Activated naive CD4-positive, alpha-beta T cell treated with anti-CD3 and anti-CD28 coated beads for 36 hours (primary cell): ENCODE measurements at places on chromosomes 4 and X. TPM values are rescaled to one million over a fixed set of nuclear protein-coding genes. Genes with fewer than 3 reads are reported as not detected.

DNA sequence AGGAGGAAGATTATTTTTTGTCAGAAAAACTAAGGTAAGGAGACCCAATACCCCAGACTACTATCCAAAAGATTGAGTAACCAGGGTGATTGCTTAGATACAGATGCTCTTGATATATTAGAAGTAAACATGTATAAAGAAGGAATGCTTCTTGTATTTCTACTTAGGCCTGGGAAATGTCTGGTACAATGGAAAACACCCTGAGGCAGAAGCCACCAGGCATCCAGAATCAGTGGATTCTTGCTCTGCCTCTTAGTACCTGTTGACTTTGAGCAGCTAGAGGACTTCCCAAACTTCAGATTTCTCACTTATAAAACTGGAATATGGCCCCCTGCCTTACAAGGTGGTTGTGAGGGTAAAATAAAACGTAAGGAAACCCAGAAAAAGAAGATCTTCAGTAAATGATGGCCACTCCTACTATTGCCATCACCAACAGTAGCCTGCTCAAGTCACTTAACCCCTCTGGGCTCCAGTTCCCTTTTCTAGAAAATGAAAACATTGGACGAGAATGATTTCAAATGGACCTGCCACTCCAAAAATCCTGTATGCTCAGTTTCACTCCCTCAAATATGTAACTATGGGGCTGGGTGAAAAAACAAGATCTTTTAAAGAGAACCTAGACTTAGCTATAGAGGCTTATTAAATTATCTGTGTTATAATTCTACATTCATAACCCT lies 56.6 kb downstream of the AMELX start:
- no peak for DNase-seq
- no peak overlapping the region for H3K4me3 ChIP-seq
- no peak overlapping the region for H3K27ac ChIP-seq
- no peaks in the 10 kb centered on the region for H3K27me3 ChIP-seq

DNA sequence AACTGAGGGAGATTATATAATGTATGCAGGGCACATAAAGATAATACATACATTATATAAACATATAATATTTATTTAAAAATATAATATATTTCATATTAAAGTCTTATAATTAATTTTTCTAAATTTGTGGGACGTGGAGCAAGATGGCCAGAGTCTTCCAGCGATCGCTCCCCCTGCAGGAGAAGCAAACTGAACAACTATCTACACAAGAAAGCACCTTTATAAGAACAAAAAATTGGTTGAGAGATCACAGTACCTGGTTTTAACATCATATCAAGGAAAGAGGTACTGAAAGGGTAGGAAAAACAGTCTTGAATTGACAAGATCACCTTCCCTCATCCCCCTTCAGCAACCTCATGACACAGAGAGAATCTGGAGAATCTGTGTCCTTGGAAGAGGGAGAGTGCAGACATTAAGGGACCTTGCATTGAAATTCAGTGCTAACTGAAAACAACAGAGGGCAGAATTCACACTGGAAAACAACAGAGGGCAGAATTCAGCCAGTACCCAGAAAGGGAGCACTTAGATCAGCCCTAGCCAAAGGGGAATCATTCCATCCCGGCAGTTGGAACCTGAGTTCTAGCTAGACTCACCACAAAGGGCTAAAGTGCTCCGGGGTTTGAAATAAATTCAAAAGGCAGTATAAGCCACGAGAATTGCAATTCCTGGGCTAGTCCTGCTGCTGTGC lies 262.5 kb upstream of the NDST3 start:
- no peaks in the 10 kb centered on the region for H3K27me3 ChIP-seq
- no peaks in the 10 kb centered on the region for H3K4me1 ChIP-seq
- no peak overlapping the region for H3K27ac ChIP-seq
- no peaks in the 10 kb centered on the region for H3K36me3 ChIP-seq
- H3K4me3 ChIP-seq: no peak overlapping the region

GRCh38 chrX:154304846-154305245 lies 9.3 kb downstream of the TKTL1 start:
- H3K27ac ChIP-seq: no peak overlapping the region
- peaks cover 14% of the 10 kb centered on the region for H3K4me1 ChIP-seq
- DNase-seq: no peak
- no peaks in the 10 kb centered on the region for H3K36me3 ChIP-seq

DNA sequence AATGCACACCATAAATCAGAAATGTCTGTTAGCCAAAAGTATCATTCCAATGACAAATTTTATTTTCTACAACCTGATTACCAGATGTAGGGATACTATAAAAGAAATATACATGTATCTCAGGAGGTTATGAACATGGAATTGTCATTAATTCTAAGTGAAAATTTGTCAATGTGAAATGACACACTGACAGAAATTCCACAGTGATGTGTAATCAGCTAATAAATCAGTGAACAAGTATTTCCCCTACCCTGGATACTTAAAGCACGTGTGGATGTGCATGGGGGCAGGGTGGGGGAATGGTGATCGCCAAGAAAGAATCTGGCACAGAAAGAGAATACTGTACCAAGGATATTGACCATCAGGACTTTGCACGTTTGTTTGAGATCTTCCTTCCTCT lies 123.6 kb downstream of the SH3RF1 start:
- H3K36me3 ChIP-seq: no peaks in the 10 kb centered on the region
- no peak for DNase-seq
- H3K4me3 ChIP-seq: no peak overlapping the region
- H3K4me1 ChIP-seq: no peaks in the 10 kb centered on the region

- peak within 1 kb of the TSS; percentile 98 for H3K4me3 ChIP-seq
- H3K36me3 ChIP-seq: peaks cover 15% of the 10 kb centered on the region
- H3K4me1 ChIP-seq: peaks cover 34% of the 10 kb centered on the region
- DNase-seq: peak; percentile 97
- H3K27me3 ChIP-seq: no peaks in the 10 kb centered on the region
Measured at GRCh38 chr4:70839589-70840093, at the start of gene GRSF1. Gene GRSF1 (minus strand): TSS chr4:70839890. CDS start chr4:70839827, 63 bp downstream.

DNA sequence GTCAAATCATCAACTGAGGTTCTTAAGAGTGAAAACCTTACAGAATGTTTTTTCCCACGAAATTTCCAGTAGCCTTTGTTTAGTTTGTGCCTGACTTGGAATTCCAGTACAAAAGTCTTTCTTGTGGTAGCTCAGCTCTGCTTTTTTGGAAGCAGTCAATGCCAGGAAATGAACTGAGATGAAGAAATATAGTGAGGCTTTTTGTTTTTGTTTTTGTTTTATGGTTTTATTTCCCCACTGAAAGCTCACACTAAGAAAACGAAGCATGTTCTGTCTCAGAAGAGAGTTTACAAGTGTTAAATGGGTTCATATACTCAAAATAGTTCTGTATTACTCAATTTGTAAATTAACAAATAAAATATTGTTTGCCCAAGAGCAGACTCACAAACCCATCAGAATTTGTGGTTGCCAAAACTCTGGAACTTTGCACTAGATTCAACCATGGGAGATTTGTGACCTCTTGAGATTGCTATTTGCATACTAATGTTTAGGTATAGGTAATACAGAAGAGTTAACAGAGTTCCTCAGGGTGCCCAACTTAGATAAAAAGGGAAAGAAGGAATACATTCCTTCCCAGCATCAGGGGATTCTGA lies 1060.8 kb downstream of the FAT4 start:
- no peak overlapping the region for H3K27ac ChIP-seq
- no peaks in the 10 kb centered on the region for H3K27me3 ChIP-seq
- DNase-seq: no peak
- H3K4me3 ChIP-seq: no peak overlapping the region
- H3K4me1 ChIP-seq: no peaks in the 10 kb centered on the region

DNA sequence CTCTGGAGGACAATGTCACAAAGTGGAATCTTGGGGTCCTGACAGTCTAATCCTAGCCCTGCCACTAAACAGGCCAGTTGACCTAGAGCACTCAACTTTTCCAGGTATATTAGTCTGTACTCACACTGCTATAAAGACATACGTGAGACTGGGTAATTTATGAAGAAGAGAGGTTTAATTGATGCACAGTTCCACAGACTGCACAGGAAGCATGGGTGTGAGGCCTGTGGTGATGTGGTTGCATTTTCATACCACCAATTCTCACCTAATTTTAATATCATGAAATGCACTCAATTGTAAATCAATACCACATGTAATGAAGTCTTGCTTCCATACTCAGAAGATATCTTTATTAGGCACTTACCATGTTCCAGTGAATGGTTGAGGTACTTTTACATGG lies 192.0 kb downstream of the HS6ST2 start:
- H3K27ac ChIP-seq: no peak overlapping the region
- no peaks in the 10 kb centered on the region for H3K27me3 ChIP-seq
- no peaks in the 10 kb centered on the region for H3K4me1 ChIP-seq
- DNase-seq: no peak
- H3K36me3 ChIP-seq: no peaks in the 10 kb centered on the region

DNA sequence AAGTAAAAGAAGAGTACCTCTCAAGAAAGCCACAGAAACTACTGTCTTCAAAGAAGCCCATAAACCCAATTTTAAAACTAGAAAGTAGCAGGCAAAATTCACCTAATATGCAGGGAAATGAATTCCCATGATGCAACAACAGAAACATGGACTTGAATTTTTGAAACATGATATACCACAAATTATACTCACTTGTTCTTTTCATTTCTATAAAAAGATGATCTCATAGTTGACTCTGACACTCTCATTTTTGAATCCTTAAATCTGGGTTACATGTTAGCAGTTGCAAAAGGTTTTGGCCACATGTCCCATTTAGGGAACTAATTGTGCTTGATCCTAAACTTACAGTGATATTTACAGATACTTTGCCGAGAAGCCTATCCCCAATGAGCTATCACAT lies 1130.8 kb downstream of the FAT4 start:
- no peak overlapping the region for H3K4me3 ChIP-seq
- no peaks in the 10 kb centered on the region for H3K4me1 ChIP-seq
- H3K27me3 ChIP-seq: no peaks in the 10 kb centered on the region

DNA sequence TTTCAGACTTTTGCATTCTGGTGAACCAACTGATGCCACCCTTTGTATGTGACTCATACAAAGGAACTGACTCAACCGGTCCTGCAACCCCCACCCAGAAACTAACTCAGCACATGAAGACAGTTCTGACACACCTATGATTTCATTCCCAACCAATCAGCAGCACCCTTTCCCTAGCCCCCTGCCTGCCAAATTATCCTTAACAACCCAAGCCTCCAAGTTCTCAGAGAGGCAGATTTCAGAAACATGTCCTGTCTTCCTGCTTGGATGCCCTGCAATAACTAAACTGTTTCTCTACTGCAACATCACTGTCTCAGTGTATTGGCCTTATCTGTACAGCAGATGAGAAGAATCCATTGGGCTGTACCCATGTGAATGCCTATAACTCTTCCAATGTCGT lies 284.7 kb downstream of the CAMK2D start:
- DNase-seq: peak; percentile 67
- peak overlapping the region; percentile 77 for H3K27ac ChIP-seq
- H3K4me1 ChIP-seq: peaks cover 48% of the 10 kb centered on the region
- no peaks in the 10 kb centered on the region for H3K27me3 ChIP-seq

GRCh38 chr4:54568184-54568583 lies 89.6 kb upstream of the KIT start:
- DNase-seq: no peak
- H3K4me3 ChIP-seq: no peak overlapping the region
- no peaks in the 10 kb centered on the region for H3K36me3 ChIP-seq
- H3K27me3 ChIP-seq: no peaks in the 10 kb centered on the region
- H3K27ac ChIP-seq: no peak overlapping the region

DNA sequence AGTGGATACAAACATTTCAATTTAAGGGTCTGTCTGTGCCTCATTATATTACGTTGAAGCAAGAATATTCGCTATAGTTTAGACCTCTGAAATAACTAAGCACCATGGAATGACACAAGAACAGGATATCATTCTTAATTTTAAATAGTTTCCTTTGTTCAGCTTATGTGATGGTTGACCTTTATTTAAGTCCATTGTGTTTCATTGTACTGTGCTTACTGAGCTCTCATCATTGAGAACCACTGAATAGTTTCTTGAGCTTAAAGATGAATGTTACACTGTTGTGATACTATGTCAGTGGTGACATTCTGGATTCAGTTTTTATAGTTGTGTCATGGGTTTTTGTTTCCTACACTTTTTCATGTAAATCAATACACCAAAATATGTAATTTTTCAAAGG lies 239.3 kb downstream of the RPA4 start:
- H3K27ac ChIP-seq: no peak overlapping the region
- no peaks in the 10 kb centered on the region for H3K4me1 ChIP-seq
- H3K36me3 ChIP-seq: peaks cover 7% of the 10 kb centered on the region
- no peaks in the 10 kb centered on the region for H3K27me3 ChIP-seq
- no peak overlapping the region for H3K4me3 ChIP-seq

GRCh38 chr4:79611026-79611425 lies 203.0 kb upstream of the GK2 start:
- peaks cover 15% of the 10 kb centered on the region for H3K27me3 ChIP-seq
- no peak for DNase-seq
- H3K4me1 ChIP-seq: no peaks in the 10 kb centered on the region

DNA sequence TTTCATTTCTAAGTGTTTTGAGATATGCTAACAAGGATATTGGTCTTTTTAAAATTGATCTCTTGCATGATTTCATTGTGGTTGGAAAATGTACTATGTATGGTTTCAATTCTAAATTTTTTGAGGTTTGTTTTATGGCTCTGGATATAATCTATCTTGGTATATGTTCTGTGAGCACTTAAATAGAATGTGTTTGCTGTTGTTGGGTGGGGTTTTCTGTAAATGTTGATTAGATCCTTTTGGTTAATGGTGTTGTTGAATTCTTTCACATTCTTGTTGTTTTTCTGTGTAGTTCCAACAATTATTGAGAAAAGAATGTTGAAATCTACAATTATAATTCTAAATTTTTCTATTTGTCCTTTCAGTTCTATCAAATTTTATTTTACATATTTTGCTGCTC lies 42.6 kb upstream of the GNRHR start:
- H3K4me1 ChIP-seq: no peaks in the 10 kb centered on the region
- H3K36me3 ChIP-seq: peaks cover under 1% of the 10 kb centered on the region
- H3K27me3 ChIP-seq: no peaks in the 10 kb centered on the region
- H3K27ac ChIP-seq: no peak overlapping the region
- no peak overlapping the region for H3K4me3 ChIP-seq

DNA sequence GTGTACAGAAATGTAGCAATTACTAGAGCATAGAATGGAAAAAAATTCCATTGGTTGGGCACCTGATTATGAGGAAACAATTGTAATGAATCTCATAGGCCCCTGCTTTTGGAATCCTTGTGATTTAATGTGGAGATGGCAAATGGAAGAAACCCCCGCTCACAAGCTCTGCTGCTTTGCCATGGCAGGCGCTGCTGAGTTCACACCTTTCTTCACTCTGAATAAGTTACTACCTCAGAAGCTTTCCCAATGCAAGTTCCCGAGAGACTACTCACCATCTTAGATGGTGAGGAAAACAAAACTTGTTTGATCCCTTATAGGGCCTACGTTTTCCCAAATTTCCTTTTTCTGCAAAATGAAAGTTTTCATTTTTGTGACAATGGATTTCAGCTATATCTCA lies 266.6 kb upstream of the TAPT1 start:
- H3K27ac ChIP-seq: no peak overlapping the region
- peaks cover 6% of the 10 kb centered on the region for H3K27me3 ChIP-seq
- H3K4me3 ChIP-seq: no peak overlapping the region
- DNase-seq: no peak
- no peaks in the 10 kb centered on the region for H3K36me3 ChIP-seq

The PLAC1 gene
- not detected for total RNA-seq

The HTR2C gene
- not detected for total RNA-seq

The GAGE12F gene
- total RNA-seq: not detected

The HPGDS gene
- not detected for total RNA-seq

The TSPYL2 gene
- total RNA-seq: 74.4 TPM

The GIMD1 gene
- not detected for total RNA-seq
